ENCODE measurements at places on chromosomes 1 and 21.

- DNase-seq: no peak
Measured at GRCh38 chr21:28516021-28516420, 476.7 kb downstream of the LTN1 start.

DNA sequence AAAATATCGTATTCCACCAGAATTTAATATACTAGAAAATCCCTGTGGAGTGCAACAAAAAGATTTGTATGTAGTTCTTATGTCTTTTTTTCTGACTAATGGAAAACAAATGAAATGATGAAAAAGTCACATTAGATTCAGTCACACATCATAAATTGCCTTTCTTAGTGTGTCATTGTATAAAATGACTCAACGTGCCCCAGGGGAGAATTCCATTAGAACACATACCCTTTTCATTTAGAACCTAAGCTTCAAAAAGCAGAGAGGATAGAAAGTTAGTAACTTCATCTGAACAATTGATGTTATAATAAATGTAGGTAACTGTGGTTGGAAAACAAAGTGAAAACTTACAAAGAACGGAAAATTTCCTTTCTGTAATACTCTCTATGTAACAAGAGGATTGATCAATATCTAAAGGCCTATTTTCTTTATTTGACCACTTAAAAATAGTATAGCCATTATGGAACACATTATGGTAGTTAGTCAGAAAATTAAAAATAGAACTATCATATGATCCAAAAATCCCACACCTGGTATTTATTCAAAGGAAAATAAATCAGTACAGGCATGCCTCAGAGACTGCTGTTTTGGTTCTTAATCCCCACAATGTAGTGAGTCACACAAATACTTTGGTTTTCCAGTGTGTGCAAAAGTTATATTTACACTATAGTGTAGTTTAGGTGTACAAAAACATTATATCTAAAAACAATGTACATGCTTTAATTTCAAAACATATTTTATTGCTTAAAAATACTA lies 1016.1 kb downstream of the KCNT2 start:
- DNase-seq: no peak

GRCh38 chr1:26003756-26004155 lies 5.9 kb upstream of the PAFAH2 start:
- DNase-seq: no peak

- DNase-seq: no peak
Measured at GRCh38 chr1:210394281-210394821, 65.6 kb downstream of the HHAT start.

DNA sequence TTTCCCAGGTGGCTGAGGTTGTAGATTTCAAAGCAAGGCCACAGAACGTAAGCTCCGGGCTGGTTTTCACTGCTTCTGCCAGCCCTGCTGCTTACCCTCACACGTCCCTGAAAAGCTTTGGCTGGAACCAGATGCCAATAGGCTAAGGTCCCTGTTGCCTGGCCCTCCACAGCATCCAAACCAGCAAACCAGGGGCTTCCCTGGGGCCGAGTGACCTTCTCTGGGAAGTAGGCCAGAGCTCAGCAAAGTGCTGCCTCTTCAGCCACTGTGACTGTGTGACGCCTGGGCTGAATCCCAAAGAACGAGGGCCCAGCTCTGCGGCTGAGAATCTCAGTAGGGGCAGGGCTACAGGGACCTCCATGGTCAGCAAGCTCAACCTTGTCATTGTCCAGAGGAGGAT lies 28.9 kb upstream of the RBM15 start:
- DNase-seq: no peak

- no peak for DNase-seq
Measured at GRCh38 chr21:16076465-16076864, 346.7 kb downstream of the USP25 start.

DNA sequence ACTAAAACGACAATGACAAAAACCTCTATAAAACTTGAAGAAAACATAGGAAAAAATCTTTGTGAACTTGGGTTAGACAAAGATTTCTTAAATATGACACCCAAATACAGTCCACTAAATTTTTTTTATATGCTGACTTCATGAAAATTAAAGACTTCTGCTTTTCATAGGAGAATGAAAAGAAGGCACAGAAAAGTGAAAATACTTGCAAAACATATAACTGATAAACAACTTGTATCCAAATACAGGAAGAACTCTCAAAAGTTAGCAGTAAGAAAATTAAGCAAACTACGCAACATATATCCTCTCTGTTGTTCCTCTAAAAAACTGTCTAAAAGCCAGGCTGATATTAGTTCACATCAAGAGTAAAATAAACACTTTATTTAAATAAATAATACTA lies 53.6 kb downstream of the KIFAP3 start:
- DNase-seq: no peak

DNA sequence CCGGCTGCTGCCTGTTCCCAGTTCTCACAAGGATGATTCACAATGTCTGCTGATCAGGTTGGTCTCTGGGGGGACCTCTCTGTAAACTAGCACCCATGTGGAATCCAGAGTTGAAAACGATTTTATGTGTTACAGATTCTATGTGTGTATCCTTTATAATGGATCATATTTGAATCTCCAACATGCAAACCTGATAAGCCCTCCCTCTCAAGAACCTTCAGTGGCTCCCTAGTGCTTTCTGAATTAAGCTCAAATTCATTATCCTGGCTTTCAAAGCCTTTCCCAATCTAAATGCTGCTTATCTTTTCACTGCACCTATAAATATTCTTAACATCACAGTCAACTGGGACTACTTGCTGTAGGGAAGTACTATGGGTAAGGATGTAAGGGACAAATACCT lies 166.8 kb upstream of the USP24 start:
- no peak for DNase-seq
